EH (cell line): ENCODE measurements at places on chromosomes 6 and 20.

- DNase-seq = peak; percentile 79
These were observed 7.9 kb downstream of the CALHM4 start for GRCh38 chr6:116561377-116562018.

- DNase-seq = no peak
These were observed 53.1 kb downstream of the SLC35D3 start for GRCh38 chr6:136975089-136975715.

GRCh38 chr20:32909896-32910571 is 51.3 kb downstream of the EFCAB8 start:
- DNase-seq = no peak

- DNase-seq = no peak
These were observed 294.4 kb downstream of the KCNQ5 start for GRCh38 chr6:72916298-72916697.

DNA sequence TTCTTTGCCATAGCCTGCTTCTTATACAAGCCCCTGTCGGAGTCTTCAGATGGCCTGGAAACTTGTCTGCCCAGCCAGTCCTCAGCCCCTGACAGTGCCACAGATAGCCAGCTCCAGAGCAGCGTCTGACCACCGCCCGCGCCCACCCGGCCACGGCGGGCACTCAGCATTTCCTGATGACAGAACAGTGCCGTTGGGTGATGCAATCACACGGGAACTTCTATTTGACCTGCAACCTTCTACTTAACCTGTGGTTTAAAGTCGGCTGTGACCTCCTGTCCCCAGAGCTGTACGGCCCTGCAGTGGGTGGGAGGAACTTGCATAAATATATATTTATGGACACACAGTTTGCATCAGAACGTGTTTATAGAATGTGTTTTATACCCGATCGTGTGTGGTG is 29.5 kb downstream of the SLCO4A1 start:
- DNase-seq = no peak

GRCh38 chr6:116287689-116288282 is 8.1 kb upstream of the TSPYL1 start:
- DNase-seq = peak; percentile 66

- DNase-seq = peak; percentile 90
These were observed 58.8 kb upstream of the MAP7 start for GRCh38 chr6:136608991-136609390.

DNA sequence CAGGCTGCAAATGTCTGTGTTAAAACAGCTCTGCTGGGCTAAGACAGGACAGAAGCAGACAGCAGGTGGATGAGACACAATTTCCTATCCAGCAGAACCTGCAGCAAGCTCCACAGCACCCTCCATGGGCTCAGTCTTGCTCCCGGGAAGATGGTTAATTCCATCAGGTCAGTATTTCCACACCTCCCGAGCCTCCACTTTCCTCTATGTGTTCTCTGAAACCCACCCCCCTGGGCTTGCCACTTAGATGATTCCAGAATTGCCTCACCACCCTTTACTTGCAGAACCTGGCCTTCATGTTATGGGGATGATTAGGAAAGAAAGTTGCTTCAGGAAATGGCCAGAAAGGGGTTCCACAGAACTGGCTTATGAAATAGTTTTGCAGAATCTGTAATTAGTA is 43.8 kb downstream of the ERMARD start:
- no peak for DNase-seq

DNA sequence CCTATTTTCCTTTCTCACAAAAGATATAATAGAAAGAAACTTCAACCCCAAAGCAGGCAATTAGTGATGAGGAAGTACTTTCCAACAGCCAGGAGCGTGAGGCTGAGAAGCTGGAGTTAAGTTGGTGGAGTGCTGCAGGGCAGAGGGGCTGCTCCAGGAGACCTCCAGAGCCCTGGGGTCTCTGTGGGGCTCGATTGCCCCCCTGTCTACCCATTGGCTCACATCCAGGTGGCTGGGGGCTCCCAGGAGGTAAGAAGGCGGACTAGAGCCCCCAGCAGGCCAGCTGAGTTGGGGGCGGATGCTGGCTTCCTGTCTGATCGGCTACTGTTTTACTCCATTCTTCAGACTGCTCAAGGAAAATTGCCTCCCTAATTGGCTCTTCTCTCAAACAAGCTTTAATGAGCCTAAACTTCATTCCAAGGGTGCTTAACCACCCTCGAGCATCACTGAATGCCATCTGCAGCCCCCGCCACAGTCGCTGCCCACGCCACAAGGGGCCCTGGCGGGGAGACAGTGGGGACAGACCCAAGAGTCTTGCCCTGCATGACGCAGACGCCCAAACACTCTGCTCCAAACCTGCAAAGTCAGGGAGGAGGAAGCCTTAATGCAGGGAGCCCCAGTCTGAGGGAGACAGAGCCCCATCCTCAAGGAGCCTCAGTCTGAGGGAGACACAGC is 78.6 kb downstream of the MDGA1 start:
- DNase-seq = peak; percentile 23
